ENCODE measurements at places on chromosomes 11 and 22.

DNA sequence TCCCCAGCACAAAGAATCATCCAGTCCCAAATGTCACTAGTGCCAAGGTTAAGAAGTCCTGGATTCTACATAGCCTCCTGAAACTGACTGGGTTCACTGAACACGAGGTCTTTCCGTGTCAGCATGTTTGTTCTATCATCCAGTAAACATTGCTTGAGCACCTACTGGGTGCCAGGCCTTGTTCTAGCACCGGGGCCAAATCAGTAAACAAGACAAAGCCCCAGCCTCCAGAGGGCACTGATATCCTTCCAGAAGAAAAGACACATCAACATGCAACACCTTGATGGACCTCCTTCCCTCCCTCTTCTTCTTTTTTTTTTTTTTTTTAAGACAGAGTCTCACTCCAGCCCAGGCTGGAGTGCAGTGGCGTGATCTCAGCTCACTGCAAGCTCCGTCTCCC is 26.9 kb downstream of the TPST2 start:
- DNase-seq, result no peak

DNA sequence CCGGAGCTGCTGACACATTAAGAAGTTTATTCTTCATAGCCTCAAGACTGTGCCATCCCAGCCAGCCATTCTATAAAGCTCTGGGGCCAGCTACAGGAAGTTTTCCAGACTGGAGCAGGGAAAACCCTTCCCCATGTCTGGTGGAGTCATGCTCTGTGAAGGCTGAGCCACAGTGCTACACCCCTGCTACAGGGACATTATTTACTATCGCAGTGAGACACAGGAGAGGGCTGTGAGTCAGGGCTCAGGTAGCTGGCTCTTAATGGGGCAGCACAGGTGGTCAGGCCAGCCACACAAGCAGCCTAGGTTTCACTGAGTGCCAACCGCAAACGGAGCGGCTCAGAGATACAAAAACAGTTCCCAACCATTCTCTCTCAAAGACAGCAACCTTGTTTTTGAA is 12.1 kb downstream of the HPS4 start:
- DNase-seq, result no peak

- no peak for DNase-seq
Observed at GRCh38 chr11:133249530-133249929, 282.8 kb downstream of the OPCML start.

GRCh38 chr11:129788278-129788677 is 27.4 kb upstream of the TMEM45B start:
- no peak for DNase-seq

DNA sequence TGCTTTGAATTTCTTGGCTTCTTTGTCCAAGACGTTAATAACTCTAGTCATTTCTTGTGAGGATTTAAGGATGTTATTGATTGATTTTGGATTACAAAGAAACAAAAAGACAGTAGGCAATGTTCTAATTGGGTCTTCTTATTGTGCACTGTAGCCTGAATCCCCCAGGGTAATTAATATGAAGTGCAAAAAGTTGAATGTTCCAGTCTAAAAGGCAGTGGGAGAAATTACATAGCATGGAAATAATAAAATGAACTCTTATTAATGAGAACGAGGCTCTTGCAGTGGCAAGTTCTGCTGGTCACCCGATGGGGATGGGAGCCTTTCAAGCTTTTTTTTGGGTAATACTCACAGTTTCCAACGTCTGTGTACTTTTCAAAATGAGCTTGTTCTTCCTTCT is 45.6 kb downstream of the UBASH3B start:
- no peak for DNase-seq

GRCh38 chr22:17518406-17518805 is 44.9 kb upstream of the SLC25A18 start:
- DNase-seq, result no peak

Data from cortex of kidney (tissue), 1 donor.